Thymus (tissue), 14 donors: ENCODE measurements at places on chromosomes 3 and 15. TPM values are rescaled to one million over a fixed set of nuclear protein-coding genes. Genes with fewer than 3 reads are reported as not detected.

TM6SF1 gene
- 2.9 TPM for total RNA-seq

TEX55 gene
- not detected for total RNA-seq

FGD5 gene
- total RNA-seq = 2.0 TPM

CSTA gene
- total RNA-seq = 48.2 TPM

SKOR1 gene
- 0.14 TPM for total RNA-seq

SEMA7A gene
- total RNA-seq = 22.0 TPM

SLC38A3 gene
- total RNA-seq = 0.05 TPM

ANKRD63 gene
- not detected for total RNA-seq

MAP6D1 gene
- total RNA-seq = 4.8 TPM

EPHB3 gene
- 1.3 TPM for total RNA-seq

ARPP19 gene
- 72.2 TPM for total RNA-seq

CDHR4 gene
- not detected for total RNA-seq
